ENCODE measurements at places on chromosomes 3 and 15.

DNA sequence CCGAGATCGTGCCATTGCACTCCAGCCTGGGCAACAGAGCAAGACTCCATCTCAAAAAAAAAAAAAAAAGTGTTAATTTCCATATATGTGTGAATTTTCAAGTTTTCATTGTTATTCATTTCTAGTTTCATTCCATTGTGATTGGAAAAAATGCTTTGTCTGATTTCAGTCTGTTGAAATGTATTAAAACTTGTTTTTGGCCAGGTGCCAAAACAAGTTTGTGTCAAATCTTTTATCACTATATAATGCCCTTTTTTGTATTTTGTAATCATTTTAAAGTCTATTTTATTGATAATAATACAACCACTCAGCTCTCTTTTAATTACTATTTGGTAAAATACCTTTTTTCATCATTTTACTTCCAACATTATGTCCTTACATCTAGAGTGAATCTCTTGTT, 42.5 kb downstream of the TFRC start:
- no peak for DNase-seq

DNA sequence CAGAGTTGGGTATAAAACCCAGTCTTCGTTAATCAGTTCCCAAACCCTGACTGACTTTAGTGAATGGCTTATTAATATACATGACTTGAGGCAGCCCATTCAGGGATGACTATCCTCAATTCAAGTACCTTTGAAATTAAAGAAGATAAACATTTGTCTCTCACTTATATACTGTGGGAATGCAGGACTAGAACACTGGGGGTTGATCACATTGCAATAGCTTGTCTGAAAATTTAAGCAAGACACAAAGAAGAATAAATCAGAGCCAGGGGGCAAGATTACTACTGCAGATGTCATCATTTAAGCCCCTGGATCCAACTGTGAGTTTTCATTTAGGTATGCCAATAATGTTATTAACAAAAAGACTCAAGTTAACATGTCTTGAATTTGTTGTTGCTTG, 647.7 kb downstream of the ZPLD1 start:
- no peak for DNase-seq

DNA sequence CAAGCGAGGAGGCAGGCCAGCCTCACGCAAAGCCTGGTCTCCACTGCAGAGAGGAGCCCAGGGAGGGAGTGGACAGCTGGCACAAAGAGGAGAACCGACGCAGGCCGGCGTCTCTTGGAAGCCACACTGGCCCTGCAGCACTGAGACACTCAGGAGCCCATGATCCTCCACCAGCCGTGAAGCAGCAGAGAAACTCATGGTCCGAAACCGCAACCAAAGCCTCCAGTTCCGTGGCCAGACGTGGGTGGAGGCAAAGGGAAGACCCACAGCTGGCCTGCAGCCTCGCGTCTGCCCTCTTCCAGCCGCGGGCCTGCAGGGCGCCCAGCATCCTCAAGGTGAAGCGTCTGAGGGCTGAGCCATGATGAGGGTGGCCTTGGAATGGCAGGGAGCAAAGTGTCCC, 62.2 kb upstream of the SEC61A1 start:
- no peak for DNase-seq

GRCh38 chr3:52317208-52318000, 1.3 kb downstream of the DNAH1 start:
- DNase-seq = no peak

- no peak for DNase-seq
Observed at GRCh38 chr3:28844298-28845005, 436.4 kb upstream of the RBMS3 start.

DNA sequence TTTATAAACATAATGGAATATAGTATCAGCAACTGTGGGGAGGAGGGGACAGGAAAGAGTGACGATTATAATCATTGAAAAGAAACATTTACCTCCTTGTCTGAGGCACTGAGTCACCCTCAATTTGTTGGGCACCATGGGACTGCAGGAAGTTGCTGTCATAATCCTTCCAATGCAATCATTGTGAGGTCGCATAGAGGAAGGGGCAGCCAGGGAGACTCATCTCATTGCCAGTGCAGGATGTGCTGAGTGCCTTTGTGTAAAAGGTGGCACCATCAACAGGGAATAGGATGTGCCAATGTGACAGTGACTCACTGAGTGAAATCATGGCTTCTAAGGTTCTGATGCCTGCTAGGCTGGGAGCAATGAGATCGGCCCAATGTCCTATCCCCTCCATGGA, 300.4 kb upstream of the ADAMTS9 start:
- DNase-seq = no peak

DNA sequence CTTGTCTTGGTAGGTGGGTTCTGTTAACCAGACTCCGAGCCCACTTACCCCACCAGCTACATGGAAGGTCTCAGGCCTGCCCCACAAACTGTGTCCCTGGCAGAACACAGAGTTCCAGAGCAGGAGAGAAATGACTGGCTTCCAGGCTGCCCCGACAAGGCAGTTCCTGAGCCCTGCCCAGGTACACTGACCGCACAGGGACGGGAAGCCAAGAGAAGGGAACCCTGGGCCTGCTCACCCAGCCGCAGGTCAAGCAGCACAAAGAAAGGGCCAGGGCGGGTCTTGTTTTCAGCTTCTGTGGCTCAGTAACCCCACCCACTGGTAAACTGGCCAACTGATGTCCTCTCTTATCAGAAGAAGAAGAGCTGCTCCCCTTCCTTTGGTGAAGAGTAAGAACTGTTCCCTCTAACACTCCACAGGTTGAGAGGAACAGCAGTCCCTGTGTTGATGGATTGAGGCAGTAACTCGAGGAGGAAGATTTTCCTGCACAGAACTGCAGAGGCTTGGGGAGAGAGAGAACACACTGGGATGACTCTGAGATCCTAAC, 68.4 kb downstream of the CRTC3 start:
- DNase-seq = no peak

DNA sequence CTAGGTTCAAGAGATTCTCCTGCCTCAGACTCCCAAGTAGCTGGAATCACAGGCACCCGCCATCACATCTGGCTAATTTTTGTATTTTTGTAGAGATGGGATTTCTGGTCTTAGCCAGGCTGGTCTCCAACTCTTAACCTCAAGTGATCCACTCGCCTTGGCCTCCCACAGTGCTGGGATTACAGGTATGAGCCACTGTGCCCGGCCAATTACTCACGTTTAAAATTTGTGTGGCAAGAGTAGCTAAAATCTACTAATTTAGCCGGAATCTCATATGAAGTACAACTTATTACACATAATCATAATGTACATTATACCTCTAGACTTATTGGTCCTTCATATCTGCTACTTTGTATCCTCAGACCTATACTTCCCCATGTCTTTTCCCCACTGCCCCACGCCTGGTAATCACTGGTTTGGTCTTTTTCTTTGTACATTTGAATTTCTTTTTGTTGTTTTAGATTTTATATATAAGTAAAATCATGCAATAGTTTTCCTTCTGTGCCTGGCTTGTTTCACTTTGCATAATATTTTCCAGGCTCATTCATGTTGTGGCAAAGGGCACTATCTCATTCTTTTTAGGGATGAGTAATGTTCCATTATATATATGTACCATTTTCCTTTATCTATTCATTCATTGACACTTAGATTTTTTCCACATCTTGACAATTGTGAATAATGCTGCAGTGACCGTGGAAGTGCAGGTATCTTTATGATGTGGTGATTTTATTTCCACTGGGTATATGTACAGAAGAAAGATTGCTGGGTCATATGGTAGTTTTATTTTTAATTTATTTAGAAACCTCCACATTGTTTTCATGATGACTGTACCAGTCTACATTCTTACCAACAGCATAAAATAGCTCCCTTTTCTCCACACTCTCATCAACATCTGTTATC, 605.0 kb upstream of the CBLB start:
- DNase-seq = no peak

GRCh38 chr15:52360229-52361203, 64.9 kb upstream of the MYO5C start:
- DNase-seq = no peak

DNA sequence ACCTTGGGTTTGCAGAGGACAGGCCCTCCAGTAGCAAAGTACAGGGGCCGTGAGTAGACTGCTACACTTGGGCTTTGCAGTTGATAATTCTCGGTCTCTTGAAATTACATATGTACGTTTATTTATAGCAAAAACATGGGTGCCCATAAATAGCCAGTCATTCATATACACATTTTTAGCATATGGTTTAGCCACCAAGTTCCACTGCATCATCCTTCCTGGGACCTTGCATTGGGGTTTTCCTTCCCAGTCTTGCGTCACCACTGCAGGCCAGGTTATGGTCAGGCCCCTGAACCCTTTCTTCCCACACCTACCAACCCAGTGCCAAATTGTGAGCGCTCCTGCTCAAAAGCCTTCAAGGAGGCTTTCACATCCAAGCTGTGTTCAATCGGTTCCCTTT, 12.7 kb downstream of the KLHL25 start:
- DNase-seq = no peak

DNA sequence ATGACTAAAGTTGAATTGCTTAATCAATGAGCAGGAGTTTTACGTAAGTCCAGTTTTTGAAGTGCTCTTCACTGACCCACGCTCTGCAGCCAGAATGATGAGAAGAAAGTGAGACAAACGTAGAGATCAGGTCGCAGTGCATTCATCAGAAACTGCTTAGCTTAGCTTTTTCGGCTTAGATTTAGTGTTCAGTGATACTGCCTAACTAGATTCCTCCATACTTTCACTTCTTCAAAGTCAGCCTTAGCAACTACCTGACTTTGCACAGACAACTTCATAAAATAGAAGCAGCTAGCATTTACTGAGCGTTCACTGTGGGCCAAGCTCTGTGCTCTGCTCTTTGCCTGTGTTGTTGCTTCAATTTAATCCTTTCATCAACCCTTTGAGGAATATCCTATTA, 116.1 kb downstream of the KCNH8 start:
- no peak for DNase-seq

GRCh38 chr3:127483902-127484591, 106.5 kb downstream of the TPRA1 start:
- DNase-seq = no peak

GRCh38 chr3:165635791-165636683, 201.2 kb downstream of the BCHE start:
- DNase-seq = no peak

DNA sequence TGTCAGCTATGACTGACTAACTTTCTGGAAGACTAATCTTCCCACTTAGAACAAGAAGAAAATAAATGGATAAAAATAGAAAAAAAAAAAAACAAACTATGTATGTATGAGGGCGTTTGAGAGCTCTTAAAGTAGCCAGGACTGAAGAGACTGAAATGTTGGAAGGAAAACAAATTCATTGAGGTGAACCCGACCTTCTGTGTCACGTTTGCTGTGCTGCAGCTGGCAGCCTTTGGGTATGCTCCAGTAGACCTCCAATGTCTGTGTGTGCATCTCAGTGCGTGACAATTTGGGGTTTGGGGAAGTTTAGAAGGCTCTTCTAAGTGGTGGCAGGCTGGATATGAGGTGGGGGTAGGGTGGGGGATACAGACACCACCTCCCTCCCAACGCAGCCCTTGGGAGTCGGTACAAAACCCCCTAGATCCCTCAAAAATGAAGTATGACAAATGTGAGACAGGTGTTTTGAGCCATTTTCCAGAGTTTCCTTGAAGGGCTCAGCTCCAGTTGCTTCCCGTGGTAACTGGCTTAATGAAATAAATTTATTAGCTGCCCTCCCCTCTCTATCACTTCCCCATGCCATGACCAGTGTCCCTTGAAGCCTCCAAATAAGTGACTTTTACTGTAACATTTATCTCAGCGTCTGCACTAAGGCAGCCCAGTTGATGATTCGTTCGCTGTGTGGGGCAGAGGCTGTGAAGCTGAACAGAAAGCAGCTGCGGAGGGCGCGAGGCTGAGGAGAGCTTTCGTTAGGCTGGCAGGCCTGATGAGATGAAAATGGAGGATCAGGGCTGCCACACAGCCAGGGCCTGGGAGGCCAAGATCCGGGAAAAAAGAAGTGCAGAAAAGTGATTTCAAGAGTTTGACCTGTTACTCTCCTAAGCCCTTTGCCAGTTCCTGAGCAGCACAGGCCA, 34.9 kb upstream of the GABRB3 start:
- DNase-seq = peak; percentile 27
